ENCODE measurements at places on chromosomes 13 and 19.
A peak's percentile ranks its signal among the peaks of the same experiment; 100 is the strongest.

DNA sequence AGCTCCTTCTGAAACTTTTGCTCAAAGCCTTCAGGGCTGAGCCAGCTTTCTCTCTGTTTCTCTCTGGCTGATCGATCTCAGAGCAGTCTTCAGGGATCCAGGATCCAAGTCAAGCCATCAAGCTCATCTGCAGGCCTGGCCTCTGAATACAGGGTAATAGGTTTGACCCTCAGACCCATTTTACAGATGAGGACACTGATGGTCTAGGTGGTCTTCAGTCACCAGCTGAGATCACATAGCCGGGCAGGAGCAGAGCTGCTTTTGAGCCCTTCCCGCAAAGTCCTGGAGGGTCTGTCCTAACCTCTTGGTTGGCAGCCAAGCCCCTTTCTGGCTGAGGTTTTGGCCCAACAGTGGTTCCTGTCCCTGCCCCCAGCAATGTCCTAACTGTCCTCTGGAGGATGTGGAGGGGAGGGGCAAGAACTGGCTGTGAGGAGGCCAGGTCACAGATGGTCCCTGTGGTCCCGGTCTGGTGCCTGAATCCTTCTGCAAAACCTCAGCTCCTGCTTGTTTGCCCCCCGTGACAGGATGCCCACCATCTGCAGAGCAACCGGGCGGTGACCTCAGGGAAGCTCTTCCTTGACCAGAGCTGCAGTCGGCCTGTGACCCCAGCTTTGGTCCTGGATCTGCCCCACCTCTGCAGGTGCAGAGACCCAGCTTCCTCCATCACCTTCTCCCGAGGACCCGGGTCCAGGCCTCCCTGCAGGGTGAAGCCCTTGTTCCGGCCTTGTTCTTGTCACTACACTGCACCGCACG is 5.8 kb upstream of the PEAK3 start:
- H3K27me3 ChIP-seq: peaks cover 6% of the 10 kb centered on the region
- peaks cover 7% of the 10 kb centered on the region for H3K4me1 ChIP-seq
- H3K36me3 ChIP-seq: no peaks in the 10 kb centered on the region
- H3K27ac ChIP-seq: no peak overlapping the region
- DNase-seq: no peak

DNA sequence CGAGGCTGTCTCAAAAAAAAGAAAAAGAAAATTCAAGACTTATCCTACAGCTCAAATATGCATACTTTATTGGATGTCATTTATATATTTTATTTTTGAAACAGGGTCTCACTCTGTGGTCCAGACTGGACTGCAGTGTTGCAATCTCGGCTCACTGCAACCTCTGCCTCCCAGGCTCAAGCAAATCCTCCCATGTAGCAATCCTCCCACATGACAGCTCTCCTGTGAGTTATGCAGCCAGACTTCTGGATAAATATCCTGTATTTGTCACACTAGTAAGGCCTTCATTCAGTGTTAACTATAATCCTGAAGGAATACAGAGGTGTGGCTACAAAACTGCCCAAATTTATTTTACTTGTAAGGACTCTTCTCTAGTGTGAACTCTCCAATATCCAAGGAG is 7.2 kb downstream of the ZNF552 start:
- peaks cover 14% of the 10 kb centered on the region for H3K4me1 ChIP-seq
- no peak overlapping the region for H3K4me3 ChIP-seq
- DNase-seq: no peak
- H3K27me3 ChIP-seq: no peaks in the 10 kb centered on the region
- no peaks in the 10 kb centered on the region for H3K36me3 ChIP-seq
- no peak overlapping the region for H3K27ac ChIP-seq

- H3K36me3 ChIP-seq: peaks cover 8% of the 10 kb centered on the region
- no peaks in the 10 kb centered on the region for H3K27me3 ChIP-seq
- H3K27ac ChIP-seq: no peak overlapping the region
- DNase-seq: no peak
- no peak overlapping the region for H3K4me3 ChIP-seq
Observed at GRCh38 chr13:95155504-95155903, 145.7 kb downstream of the ABCC4 start.

GRCh38 chr13:110118106-110118505 is 188.9 kb downstream of the COL4A1 start:
- peaks cover 4% of the 10 kb centered on the region for H3K4me1 ChIP-seq
- no peaks in the 10 kb centered on the region for H3K36me3 ChIP-seq
- peaks cover 31% of the 10 kb centered on the region for H3K27me3 ChIP-seq

GRCh38 chr19:13983213-13983889 is 22.8 kb downstream of the RFX1 start:
- H3K36me3 ChIP-seq: peaks cover 5% of the 10 kb centered on the region
- H3K4me1 ChIP-seq: peaks cover 67% of the 10 kb centered on the region

DNA sequence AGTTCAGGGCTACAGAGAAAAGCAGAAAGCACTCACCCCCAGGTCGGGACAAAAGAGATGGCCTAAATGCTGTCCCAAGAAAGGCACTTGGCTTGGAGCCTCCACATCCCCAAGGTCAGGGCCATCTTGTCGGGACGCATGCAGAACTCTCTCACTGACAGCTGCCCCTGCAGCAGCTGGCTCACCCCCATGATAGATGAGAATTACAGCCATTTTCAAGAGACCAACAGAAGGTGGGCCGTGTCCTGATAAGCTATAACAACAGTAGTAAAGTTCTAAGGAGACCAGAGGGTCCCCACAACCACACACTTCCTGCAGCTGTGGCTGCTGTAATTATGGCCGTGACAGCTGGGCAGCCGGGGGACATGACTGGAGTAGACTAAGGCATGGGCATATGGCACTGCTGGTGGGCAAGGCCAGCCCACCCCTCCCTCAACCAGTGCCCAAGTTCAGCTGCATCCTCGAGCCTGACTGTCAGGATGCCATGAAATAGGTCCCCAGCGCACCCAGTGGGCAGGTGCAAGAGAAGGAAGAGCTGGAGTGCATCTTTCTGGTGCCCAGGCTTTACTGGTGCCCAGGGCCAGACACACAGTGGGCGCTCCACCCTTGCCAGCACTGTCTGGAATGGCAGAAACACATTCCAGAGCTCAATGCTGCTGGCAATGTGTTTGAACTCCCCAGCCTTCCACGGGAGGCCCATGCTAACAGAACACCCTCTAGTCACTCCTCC is 436.7 kb upstream of the ZNF507 start:
- no peaks in the 10 kb centered on the region for H3K4me1 ChIP-seq
- H3K27ac ChIP-seq: no peak overlapping the region
- no peaks in the 10 kb centered on the region for H3K36me3 ChIP-seq
- DNase-seq: no peak

DNA sequence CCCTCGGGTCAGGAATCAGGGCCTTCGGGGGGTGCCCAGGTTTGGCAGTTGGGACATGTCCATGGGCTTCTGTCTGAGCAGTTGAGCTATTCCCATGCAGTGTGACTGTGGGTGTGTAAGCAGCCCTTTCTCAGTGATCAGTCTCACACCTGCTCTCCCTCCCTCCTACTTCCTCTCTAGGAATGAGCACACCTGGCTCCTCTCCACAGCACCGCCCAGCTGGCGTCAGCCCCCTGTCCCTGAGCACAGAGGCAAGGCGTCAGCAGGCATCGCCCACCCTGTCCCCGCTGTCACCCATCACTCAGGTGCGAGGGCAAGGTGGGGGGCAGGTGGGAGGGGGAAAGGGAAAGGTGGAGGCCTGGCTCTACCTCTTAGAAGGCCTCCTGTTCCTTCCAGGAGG is 25.9 kb downstream of the COMP start:
- H3K4me3 ChIP-seq: no peak overlapping the region
- no peak for DNase-seq
- no peaks in the 10 kb centered on the region for H3K27me3 ChIP-seq
- H3K27ac ChIP-seq: no peak overlapping the region
- H3K4me1 ChIP-seq: no peaks in the 10 kb centered on the region

DNA sequence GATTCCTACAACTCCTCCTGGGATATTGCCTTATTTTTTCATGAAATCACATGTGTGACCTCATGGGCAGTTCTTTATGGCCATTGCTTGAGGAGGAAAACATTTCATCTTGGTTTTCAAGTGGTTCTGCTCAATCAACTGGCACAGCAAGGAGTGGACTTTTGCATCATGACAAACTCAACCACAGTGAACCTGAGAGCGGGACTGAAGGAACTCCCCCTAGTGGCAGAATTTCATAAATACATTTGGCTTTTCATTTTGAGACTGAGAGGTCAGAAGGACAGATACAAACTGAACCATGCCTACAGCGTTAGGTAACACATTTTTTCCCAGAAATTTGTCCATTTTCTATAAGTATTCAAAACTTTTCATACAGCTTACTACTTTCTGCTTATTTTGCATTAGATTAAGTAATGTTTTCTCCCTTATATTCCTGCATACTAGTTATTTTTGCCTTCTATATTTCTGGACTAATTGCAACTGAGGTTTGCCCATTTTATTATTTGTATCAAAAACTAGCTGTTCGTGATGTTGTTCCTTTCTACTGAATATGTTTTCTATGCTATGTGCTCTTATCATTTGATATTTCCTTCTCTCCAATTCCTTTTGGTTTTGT is 13.4 kb upstream of the SIGLEC12 start:
- H3K27me3 ChIP-seq: peaks cover 8% of the 10 kb centered on the region
- no peak overlapping the region for H3K4me3 ChIP-seq
- no peaks in the 10 kb centered on the region for H3K36me3 ChIP-seq
- no peak for DNase-seq
- no peaks in the 10 kb centered on the region for H3K4me1 ChIP-seq

DNA sequence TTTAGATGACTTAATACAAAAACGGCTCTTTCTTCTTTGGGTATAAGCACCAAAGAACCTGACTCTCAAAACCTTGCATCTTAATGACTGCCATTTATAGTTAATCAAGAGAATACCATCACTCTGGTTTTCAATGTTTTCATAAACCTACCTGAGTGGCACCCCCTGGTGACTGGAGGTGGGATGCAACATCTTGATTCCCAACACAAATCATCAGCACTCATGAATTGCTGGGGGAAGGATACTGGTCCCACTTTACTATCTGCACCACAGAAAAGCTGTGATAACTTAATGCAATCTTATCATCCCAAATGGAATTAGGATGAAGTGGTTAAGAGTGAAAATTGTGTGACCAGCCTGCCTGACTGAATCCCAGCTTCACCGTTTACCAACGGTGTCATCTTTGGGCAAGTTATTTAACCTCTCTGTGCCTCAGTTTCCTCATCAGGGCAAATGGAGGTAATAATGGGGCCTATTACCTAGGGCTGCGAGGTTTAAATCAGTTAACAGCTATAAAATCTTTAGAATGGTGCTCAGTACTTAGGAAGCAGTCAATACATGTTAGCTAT is 366.4 kb downstream of the KLF12 start:
- no peak overlapping the region for H3K4me3 ChIP-seq
- peak overlapping the region; percentile 87 for H3K27ac ChIP-seq
- peak; percentile 29 for DNase-seq
- H3K4me1 ChIP-seq: peaks cover 54% of the 10 kb centered on the region

GRCh38 chr19:2188708-2189385 is 25.1 kb downstream of the DOT1L start:
- H3K36me3 ChIP-seq: peaks cover 41% of the 10 kb centered on the region
- H3K4me1 ChIP-seq: no peaks in the 10 kb centered on the region
- H3K27ac ChIP-seq: no peak overlapping the region
- H3K27me3 ChIP-seq: no peaks in the 10 kb centered on the region
- no peak for DNase-seq

Data from T-cell (primary cell).